Endodermal cell (in vitro differentiated cells): ENCODE measurements at places on chromosomes 12 and 14. TPM values are rescaled to one million over a fixed set of nuclear protein-coding genes. Genes with fewer than 3 reads are reported as not detected.

Gene LRRK2
- 0.66 and 1.2 TPM in 2 replicates for total RNA-seq

Gene TAS2R8
- not detected in 3 replicates for total RNA-seq

DNA sequence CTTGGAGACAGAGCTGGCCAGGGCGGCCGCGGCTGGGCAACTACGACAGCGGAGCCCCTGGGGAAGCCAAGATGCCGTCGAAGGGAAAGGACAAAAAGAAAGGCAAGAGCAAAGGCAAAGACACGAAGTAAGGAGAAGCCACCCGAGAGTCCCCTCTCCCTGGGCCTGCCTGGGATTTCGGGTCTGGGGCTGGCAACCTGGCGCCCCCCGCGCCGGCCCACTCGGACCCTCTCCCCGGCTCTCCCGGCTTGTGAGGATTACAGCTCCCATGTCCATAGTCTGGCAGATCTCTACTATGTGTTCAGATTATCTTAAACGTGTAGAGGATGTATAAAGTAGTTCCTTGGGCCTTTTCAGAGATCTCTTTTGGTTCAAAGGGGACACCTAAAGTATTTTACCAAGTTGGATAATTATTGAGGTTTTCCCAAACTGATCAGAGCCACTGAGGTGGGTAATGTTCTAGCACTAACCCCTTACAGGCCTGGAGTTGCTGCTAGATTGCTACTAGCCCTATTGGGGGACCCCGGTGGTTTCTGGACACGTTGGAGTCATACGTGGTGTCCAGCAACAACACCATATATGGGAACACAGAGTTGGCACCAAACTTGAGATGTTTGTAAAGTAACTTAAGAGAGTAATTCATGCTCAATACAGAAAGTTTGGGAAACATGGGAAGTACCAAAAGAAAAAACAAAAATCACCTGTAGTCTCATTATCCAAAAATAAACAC lies 424 bp downstream of the BBOF1 start:
- no peaks in the 10 kb centered on the region for H3K4me1 ChIP-seq
- no peak for DNase-seq
- H3K27ac ChIP-seq = no peak overlapping the region
- no peaks in the 10 kb centered on the region for H3K36me3 ChIP-seq

DNA sequence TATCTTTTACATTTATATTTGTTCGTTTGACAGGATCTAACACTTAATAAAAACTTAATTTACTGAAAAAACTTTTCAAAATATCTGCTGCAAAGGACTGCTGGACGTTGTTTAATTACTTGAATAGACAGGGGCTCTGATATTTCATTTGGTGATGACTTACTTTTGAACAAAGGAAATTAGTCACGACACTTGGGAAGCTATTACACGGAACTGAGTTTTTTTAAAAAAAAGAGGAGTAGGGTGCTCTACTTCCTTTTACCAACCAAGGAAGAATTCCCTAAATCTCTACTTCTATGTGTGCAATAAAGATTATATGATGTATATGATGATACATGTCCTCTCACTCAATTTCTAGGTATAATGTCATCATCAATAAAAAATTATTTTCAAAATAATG lies 4.7 kb downstream of the FGD6 start:
- H3K27ac ChIP-seq = no peak overlapping the region
- H3K4me3 ChIP-seq = peak overlapping the region; percentile 91
- peaks cover 33% of the 10 kb centered on the region for H3K36me3 ChIP-seq
- peaks cover 6% of the 10 kb centered on the region for H3K4me1 ChIP-seq

DNA sequence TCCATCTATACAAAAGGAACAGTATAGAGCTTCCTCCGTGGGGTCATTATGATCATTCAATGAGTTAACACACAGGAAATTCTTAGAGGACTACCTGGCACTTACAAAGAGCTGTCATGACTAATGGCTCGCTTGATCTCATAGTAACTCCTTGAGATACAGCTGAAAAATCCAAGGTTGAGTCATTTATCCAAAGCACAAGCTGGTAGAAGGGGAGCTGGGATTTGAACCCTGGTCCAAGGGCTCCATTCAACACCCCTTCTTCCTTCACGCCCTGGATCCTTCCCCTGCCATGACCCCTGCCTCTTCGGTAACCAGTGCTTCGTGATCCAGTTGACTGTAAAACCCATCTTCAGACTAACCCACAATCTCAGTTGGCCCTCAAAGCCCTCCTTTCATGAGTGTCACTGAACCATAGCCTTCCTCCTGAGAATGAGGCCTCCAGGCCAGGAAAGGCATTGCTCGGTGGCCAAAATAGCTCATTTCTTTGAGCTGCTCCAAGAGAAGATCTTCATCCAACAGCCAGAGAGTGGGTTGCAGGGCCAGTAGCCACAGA lies 7.8 kb downstream of the ZFP36L1 start:
- H3K36me3 ChIP-seq = peaks cover 29% of the 10 kb centered on the region
- no peaks in the 10 kb centered on the region for H3K27me3 ChIP-seq
- DNase-seq = no peak
- H3K4me1 ChIP-seq = peaks cover 21% of the 10 kb centered on the region
- H3K27ac ChIP-seq = no peak overlapping the region

GRCh38 chr14:87908550-87908949 lies 84.4 kb downstream of the GALC start:
- H3K27me3 ChIP-seq = no peaks in the 10 kb centered on the region
- no peak overlapping the region for H3K4me3 ChIP-seq

DNA sequence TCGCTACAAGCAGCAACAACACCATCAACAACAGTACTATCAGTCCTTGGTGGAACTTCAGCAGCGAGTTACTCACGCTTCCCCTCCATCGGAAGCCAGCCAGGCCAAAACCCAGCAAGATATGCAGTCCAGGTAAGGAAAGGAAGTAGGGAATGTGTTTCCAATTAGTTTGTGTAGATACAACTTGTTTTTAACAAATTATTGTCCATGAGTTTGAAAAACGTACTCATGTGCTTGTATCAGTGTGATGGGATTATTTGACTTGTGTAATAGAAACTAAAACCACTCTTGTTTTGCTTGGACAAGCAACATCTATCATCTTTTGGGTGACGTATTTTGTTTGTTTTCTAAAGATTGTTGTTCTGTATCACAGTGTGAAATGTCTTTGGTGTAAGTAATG lies 137.9 kb downstream of the NAV3 start:
- no peak overlapping the region for H3K4me3 ChIP-seq
- H3K27me3 ChIP-seq = no peaks in the 10 kb centered on the region
- H3K27ac ChIP-seq = no peak overlapping the region
- no peaks in the 10 kb centered on the region for H3K4me1 ChIP-seq

- no peaks in the 10 kb centered on the region for H3K27me3 ChIP-seq
- H3K36me3 ChIP-seq = no peaks in the 10 kb centered on the region
- no peak overlapping the region for H3K4me3 ChIP-seq
Observed at GRCh38 chr14:58677996-58678395, 40.2 kb downstream of the DACT1 start.

GRCh38 chr12:103495469-103496456 lies at the start of gene C12orf42:
C12orf42 (minus strand) TSS chr12:103495968; CDS start chr12:103478426, 17,542 bp downstream.
- no peaks in the 10 kb centered on the region for H3K36me3 ChIP-seq
- H3K27me3 ChIP-seq = peaks cover 45% of the 10 kb centered on the region
- peak within 1 kb of the TSS; percentile 84 for H3K27ac ChIP-seq
- peak; percentile 94 for DNase-seq

- H3K4me3 ChIP-seq = no peak overlapping the region
- H3K27ac ChIP-seq = no peak overlapping the region
Observed at GRCh38 chr12:56661979-56662638, 16.3 kb upstream of the ATP5F1B start.

Gene TBC1D30
- 0.94 to 1.7 TPM (median 1.7 TPM) in 3 replicates for total RNA-seq

- no peak overlapping the region for H3K27ac ChIP-seq
- H3K36me3 ChIP-seq = no peaks in the 10 kb centered on the region
- DNase-seq = no peak
- H3K4me3 ChIP-seq = no peak overlapping the region
Observed at GRCh38 chr12:54037360-54038283, 4.8 kb downstream of the HOXC5 start.
